Osteocyte (in vitro differentiated cells): ENCODE measurements at places on chromosomes 5 and 9. TPM values are rescaled to one million over a fixed set of nuclear protein-coding genes. Genes with fewer than 3 reads are reported as not detected.

DNA sequence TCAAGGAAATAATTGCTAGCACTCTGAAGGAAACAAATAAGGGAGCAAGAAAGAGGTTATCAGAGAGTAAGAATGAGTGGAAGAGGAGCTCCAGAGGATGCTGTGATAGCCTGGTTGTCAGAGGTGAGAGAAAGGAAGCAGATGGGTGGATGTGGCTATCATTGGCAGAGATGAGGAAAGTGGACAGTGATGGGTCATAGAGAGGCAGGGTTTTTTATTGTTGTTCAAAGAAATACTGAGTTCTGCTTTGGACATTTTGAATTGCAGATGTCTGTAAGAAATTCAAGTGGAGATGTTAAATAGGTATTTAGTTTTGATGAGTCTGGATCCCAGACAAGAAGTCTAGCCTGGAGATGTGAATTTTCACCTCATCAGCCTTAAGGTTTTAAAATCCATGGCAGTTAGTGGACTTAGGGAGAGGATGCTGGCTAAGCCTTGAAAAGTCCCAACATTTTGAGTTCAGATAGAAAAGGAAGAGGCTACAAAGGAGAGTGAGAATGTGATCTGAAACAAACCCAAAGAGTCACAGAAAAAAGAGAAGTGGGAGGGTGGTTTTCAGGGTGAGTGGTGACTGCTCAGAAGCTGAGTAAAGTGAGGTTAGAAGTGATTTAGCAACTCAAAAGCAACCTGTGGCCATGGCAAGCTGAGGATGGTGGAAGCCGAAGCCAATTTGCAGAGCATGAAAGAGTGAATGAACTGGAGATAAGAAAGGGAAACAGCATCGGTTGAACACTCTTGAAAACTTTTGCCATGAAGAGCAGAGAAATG is 50.4 kb downstream of the PPIC start:
- DNase-seq: no peak

- no peak for DNase-seq
These were observed 14.4 kb downstream of the FREM1 start for GRCh38 chr9:14895806-14896205.

LYRM7 gene
- 6.9 and 9.1 TPM in 2 replicates for total RNA-seq

GRCh38 chr9:99415606-99416005 is 193.5 kb downstream of the SEC61B start:
- DNase-seq: no peak

NME5 gene
- total RNA-seq: 1.7 and 2.4 TPM in 2 replicates

DNA sequence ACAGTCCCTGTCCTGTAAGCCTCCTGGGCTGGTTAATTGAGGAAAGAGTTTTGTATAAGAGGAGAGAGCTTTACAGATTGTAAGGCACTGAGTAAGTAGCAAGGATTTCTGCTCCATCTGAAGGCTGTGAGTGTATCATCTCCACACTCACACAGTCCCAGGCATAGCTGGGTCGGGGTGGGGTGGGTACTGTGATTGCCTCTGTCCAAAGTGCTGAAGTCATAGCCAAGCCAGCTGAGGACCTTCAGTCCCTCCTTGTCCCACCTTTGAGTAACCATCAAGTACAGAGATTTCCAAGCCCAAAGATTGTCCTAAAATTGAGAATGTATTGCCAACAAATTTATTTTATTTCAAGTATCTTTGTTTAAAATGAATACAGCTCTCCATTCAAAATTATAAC is 5.5 kb upstream of the DNAJB5 start:
- no peak for DNase-seq

GRCh38 chr5:106380736-106381135 is 1290.0 kb downstream of the EFNA5 start:
- DNase-seq: no peak

ABLIM3 gene
- 0.64 and 0.99 TPM in 2 replicates for total RNA-seq
